ENCODE measurements at places on chromosomes 7 and 10.

- DNase-seq: no peak
Measured at GRCh38 chr10:8069627-8070026, 15.1 kb downstream of the GATA3 start.

- no peak for DNase-seq
Measured at GRCh38 chr10:131174211-131174565, 137.3 kb downstream of the TCERG1L start.

DNA sequence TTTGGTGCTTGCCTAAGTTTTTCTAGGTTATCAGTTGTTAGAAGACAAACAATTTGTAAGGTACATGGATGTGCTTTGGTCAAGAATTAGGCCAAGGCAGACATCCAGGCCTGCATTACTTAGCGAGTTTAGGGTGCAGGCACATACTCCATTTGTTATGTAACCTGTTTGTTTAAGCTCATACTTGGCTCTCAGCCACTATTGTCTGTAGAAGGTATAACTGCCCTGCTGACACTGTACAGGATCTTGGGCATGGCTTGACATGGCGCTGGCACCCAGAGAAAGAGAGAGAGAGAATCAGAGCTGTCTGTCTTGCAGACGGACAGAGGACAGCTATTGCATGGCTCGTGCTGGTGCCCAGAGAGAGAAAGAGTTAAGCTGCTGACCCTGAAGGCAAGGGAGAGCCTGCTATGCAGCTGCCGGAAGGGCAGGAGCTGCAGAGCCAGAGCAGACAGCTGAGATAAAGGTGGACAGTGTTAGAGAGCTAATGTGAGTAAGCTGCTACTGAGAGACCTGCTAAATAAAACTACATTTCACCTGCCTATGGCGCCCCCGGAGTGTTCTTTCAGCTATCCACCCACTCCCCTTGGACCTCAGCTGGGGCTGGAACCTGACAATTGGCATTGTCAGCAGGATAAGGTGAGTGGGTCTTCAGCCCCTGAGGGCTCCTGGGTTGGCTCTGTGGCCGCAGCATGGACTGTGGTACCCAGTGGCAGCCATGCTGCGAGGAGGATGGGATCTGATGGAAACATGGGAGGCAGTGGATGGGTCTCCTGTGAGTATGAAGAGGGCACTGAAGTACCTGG lies 120.9 kb upstream of the TMEM106B start:
- DNase-seq: no peak

GRCh38 chr7:70094831-70095230 lies 496.6 kb downstream of the AUTS2 start:
- no peak for DNase-seq

DNA sequence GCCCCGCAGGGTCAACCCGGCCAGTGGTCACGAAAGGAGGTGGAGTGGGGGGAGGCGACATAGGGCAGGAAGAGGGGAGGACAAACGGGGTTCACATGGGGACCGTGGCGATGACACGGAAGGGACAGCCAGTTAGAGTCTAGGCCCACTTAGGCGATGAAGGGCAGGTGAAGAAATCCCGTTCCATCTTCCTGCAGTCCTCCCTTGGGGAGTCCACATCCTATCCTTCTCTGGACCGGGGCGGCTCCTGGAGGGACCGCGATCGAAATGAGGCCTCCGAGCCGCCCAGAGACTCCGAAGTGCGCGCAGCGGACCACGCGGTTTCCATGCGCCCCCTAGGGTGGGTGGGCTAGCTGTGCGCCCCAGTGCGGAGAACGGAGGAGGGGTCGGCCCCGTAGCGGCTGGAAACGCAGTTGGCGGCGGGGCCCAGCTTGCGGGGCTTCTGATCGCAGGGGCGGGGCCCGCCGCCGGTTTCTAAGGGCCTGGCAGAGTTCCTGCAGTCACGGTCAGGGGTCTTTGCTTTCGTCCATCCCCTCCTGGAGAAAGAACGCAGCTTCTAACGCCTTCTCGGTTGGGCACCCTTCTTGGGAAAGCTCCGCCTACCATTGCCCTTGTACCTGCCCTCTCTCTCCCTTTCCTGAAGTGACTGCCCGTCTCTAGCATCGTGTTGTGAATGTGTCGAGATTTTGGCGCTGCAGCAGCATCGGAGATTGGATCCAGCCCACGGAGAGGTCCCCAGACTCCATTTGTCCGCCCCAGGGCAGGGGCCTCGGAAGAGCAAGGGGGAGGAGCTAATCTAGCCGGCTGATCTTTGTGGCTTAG lies 17.9 kb upstream of the TMEM225B start:
- peak; percentile 55 for DNase-seq

- DNase-seq: no peak
Measured at GRCh38 chr10:35178331-35178730, 51.7 kb downstream of the CREM start.

DNA sequence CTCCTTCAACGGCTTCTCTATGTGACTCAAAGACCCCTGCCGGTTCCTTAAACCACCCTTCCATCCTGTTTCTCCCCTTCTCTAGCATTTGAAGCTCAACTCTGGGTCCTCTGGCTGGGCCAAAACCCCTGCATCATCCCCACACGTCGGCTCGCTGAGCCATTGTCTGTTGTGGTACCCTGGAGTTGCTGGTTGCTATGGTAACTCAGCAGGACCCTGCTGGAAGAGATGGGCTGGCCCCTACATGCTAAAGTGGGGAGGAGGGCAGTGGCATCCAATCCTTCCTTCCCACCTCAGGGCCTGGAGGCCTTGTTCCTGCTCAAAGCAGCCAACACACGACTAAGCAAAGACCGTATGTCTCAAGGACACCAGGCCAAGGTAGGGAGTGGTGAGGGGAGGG lies 452.5 kb downstream of the PLXNA4 start:
- DNase-seq: no peak

DNA sequence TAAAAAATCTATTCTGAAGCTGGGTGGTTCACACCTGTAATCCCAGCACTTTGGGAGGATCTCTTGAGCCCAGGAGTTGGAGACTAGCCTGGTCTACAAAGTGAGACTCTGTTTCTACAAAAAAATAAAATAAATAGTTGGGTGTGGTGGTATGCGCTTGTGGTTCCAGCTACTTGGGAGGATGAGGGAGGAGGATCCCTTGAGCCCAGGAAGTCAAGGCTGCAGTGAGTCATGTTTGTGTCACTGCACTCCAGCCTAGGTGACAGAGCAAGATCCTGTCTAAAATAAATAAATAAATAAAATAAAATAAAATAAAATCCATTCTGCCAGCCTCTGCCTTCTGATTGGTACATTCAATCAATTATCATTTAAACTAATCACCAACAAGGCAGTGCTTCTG lies 17.5 kb downstream of the ZNF33A start:
- no peak for DNase-seq

DNA sequence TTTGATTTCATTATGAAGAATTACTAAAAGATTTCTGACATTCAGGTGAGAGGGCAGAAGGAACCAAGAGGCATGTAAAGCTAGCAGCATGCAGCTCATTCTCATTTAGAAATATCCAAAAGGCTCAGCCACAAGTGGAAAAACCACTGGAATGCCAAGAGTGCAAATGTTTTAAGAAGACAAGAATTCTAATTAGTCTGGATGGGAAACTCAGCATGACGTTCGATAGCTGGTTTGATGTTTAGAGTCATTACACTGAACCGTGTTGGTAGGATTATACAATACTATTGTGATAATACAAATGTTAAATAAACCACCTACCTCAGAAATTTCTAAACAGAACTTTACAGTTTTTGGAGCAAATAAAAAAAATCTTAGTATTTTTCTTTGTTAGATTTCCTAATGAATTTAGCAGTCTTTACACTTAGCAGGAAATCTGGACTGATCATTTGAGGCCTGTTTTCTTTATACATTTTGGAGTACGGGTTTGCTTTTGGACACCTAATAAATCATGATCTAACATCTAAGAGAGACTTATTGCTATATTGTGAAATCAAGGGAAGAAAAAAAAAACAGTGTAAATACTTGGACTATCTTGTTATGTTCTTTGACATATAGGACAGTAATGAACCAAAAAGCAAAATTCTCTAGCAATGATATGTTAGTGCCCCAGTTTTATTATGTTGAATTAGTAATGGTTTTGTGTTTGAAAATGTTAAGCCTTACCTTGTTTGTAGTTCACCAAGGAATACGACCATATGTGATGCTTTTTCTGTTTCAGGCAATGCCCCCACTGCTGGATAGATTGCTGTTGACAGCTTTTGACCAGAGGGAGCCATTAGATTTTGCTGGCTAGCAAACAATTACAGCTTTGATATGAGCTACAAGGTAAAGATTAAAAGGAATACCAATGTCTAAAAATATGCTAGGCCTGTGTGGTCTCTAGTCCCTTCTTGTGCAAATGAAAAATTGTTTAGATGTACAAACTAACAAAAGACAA lies 354.1 kb upstream of the SEMA3A start:
- no peak for DNase-seq

- DNase-seq: no peak
Measured at GRCh38 chr10:131625041-131625440, 275.8 kb upstream of the PPP2R2D start.

DNA sequence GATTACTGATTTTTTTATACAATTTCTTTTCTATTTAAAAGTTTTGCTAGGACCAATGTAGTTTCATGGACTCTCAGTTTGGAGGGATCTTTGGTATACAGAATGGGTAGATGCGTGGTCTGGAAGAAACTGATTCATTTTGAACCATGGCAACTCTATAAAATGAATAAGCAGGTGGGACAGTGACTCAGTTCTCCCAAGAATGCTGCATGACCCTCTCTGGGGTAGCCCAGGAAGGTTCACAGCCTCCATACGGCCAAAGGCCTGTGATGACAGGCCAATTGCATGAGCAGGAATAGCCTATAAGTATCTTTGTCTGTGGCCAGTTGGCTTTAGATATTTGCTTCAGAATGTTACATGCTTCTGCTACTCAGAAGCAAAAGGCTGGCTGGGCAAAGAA lies 113.3 kb upstream of the RSU1 start:
- no peak for DNase-seq

DNA sequence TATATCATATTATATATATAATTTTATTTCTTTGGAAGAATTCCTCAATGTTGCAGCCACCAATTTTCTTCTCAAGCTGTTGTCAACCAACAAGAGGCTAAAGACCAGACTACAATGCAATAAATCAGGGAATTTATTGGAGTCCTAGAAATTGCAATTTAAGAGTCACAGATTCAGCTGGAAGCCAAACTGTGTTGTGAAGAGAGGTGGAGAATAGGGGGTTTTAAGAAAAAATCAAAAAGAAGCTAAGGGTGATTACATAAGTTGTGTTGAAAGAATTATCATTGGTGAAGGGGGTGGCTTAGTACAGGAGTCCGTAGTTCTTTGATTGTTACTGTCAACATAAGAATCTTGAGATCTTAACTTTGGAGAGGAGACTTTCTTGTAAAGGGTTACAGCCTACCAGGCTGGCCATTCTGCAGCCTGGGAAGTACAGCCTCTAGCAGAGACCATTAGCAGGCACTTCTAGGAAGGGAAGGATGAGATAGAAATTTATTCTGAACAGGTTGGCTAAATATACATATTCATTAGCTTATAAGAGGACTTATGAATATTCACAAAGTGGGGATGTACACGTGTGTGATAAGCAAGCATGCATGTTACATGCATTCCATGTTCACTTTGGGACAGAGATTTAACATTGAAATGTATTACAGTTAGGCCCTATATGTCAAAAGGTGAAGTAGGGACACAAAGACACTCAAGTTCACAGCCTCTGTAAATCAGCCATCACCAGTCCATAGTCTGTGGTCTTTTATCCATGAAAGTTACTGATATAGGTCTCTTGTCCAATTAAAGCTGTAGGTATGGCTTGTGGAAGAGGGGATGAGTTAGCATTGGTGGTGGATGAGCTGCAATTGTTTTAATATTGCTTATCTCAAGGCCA lies 8.3 kb upstream of the TMEM168 start:
- no peak for DNase-seq

GRCh38 chr7:44323381-44324203 lies 1.8 kb downstream of the CAMK2B start:
- no peak for DNase-seq

GRCh38 chr10:7464691-7465090 lies 53.9 kb upstream of the SFMBT2 start:
- DNase-seq: no peak

GRCh38 chr10:30528429-30528786 lies 94.4 kb downstream of the MAP3K8 start:
- no peak for DNase-seq

DNA sequence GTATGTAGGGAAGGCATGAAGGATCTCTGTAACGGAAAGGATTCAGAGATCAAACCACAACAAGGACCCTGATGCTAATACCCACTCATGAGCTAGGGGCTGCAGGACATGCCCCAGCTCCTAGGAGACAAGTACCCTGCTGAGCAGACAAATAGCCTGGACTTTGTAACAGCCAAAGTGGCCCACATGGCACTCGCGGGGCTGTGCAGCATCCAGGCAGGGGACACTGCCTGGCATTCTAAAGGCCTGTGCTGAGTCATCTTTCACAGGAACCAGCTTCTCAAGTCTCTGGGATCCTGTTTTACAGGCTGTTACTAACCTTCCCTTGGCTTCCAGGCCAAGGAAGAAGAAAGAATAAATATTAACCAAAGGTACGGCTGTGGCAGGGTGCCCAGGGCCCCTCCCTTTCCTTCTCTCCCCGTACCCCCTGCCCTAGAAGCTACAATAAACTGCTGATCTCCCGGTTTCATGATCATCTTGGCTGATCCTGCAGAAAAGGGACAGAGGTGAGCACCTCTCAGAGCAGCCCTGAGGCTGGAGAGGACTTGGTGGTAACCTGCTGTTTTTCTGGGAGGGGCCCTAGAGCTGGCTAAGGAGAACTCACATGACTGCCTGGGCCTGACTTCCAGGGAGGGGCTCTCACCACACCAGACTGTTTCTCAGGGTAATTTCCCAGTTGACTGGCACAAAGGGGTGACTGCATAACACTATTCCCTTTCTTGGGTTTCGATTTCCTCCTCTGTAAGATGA lies 4.2 kb upstream of the RPEL1 start:
- peak; percentile 7 for DNase-seq

- no peak for DNase-seq
Measured at GRCh38 chr10:79219322-79219957, 127.8 kb upstream of the PPIF start.

GRCh38 chr10:5449823-5450222 lies 37.5 kb downstream of the NET1 start:
- no peak for DNase-seq

DNA sequence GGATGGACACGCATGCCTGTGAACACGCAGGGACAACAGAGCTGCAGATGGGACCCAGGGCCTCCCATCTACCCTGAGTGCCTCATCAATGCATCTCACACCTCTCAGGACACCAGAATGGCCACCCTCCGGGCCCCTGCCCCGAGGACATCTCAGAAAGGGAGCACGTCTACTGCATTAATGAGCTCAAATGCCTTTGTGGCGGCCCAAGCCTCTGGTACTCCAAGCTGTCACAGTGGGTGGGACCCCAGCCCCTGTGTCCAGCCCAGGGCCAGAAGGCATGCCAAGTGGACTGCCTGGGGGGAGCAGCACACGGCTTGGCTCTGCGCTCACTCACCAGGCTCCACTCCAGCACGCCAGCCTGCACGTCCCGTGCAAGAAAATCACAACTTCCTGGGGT lies 52.0 kb downstream of the TCERG1L start:
- no peak for DNase-seq

- no peak for DNase-seq
Measured at GRCh38 chr7:73716318-73716890, 3.1 kb downstream of the STX1A start.

- no peak for DNase-seq
Measured at GRCh38 chr7:96174812-96175211, 147.1 kb downstream of the SLC25A13 start.

- DNase-seq: peak; percentile 60
Measured at GRCh38 chr7:34823650-34824258, 165.7 kb downstream of the NPSR1 start.

Data from CD4-positive, alpha-beta T cell treated with Interleukin-10 for 1 hour (primary cell).